ENCODE measurements at places on chromosomes 2 and 18. TPM values are rescaled to one million over a fixed set of nuclear protein-coding genes. Genes with fewer than 3 reads are reported as not detected.

GRCh38 chr2:210363261-210363660 lies 48.3 kb upstream of the MYL1 start:
- no peak overlapping the region for H3K27ac ChIP-seq
- no peaks in the 10 kb centered on the region for H3K4me1 ChIP-seq

GRCh38 chr2:33848486-33848885 lies 249.4 kb upstream of the FAM98A start:
- no peaks in the 10 kb centered on the region for H3K27me3 ChIP-seq
- H3K27ac ChIP-seq, result no peak overlapping the region
- no peaks in the 10 kb centered on the region for H3K4me1 ChIP-seq
- no peak overlapping the region for H3K4me3 ChIP-seq

GRCh38 chr2:69559442-69560146 lies 83.9 kb downstream of the AAK1 start:
- DNase-seq, result peak; percentile 79
- H3K27ac ChIP-seq, result no peak overlapping the region
- no peaks in the 10 kb centered on the region for H3K36me3 ChIP-seq

DNA sequence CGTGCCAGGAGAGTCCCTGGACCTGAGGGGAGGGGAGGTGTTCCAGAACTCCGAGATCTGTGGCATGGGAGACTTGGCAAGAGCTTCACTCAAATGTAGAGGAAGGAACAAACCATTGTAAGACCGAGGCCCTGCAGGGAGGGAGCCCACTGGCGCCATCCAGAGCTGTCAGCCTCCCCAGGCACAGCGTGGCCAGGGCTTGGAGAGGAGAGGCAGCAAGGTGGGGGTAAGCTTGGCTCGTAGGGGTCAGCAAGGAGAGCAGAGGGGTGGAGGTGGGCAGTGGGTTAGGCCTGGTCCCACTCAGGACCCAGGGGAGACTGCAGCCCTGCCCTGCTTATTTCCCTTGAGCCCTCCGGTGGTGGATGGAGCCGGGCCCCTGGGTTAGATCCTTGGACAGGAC lies 3.6 kb downstream of the TMEM177 start:
- peaks cover 7% of the 10 kb centered on the region for H3K36me3 ChIP-seq
- peaks cover 12% of the 10 kb centered on the region for H3K4me1 ChIP-seq
- no peaks in the 10 kb centered on the region for H3K27me3 ChIP-seq
- no peak overlapping the region for H3K4me3 ChIP-seq
- DNase-seq, result no peak
- no peak overlapping the region for H3K27ac ChIP-seq

DNA sequence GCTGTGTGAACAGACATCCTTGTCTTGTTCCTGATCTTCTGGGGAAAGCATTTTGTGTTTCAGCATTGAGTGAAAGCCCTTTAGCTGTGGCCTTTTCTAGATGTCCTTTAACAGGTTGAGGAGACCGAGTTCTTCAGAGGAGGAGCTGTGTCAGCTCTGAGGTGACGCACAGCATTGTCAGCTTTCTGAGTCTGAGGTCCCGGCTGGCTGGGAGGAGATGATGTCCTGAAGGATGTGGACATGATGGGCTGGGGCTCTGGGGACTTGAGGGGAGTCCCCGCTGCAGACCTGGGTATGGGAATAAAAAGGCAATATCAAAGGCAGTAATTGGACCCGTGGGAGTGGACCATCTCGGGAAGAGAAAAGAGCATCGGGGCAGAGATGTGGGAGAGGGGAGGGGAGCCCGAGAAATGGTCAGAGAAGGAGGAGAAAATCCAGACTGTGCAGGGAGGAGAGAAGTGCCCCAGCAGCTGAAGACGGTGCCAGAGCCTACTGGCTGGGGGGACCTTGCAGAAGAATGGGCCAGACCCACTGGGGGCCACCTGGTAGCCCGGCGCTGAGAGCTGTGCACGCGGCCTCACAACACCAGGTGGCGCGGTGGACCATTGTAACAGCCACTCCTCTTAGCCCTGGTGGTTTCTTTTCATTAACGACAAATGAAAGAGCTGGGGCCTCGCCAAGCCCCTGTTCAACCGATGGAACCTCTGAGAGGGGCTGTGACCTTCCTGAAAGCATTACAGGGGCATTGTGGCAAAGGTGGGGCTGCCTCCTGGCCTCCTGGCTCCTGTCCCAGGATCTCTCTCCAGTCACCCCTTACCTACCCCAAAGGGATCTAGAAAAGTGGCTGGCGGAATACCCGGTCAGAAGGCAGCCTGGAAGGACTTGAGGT lies 61.6 kb downstream of the ST3GAL5 start:
- H3K27ac ChIP-seq, result no peak overlapping the region
- DNase-seq, result peak; percentile 89
- no peak overlapping the region for H3K4me3 ChIP-seq
- H3K4me1 ChIP-seq, result peaks cover 7% of the 10 kb centered on the region

The RAB11FIP5 gene
- total RNA-seq, result not detected

The SPR gene
- total RNA-seq, result 1.6 TPM

- no peaks in the 10 kb centered on the region for H3K27me3 ChIP-seq
- no peak overlapping the region for H3K4me3 ChIP-seq
- H3K4me1 ChIP-seq, result no peaks in the 10 kb centered on the region
Measured at GRCh38 chr18:34159691-34160185, 65.0 kb downstream of the NOL4 start.

The PAX8 gene
- total RNA-seq, result 0.90 TPM

The OR6B3 gene
- total RNA-seq, result not detected

The HNMT gene
- total RNA-seq, result not detected

- H3K27ac ChIP-seq, result no peak overlapping the region
- no peaks in the 10 kb centered on the region for H3K27me3 ChIP-seq
- no peak for DNase-seq
- H3K4me1 ChIP-seq, result no peaks in the 10 kb centered on the region
- H3K4me3 ChIP-seq, result no peak overlapping the region
Measured at GRCh38 chr2:76946631-76947145, 575.5 kb downstream of the LRRTM4 start.

The SH3BP4 gene
- total RNA-seq, result not detected

The SPC25 gene
- total RNA-seq, result 5.4 TPM

- H3K27me3 ChIP-seq, result no peaks in the 10 kb centered on the region
- no peak overlapping the region for H3K4me3 ChIP-seq
- DNase-seq, result no peak
Measured at GRCh38 chr2:55163274-55163721, 68.8 kb downstream of the CLHC1 start.

The SLC19A3 gene
- total RNA-seq, result not detected

GRCh38 chr18:30675493-30675892 lies 367.0 kb downstream of the DSC3 start:
- H3K27me3 ChIP-seq, result no peaks in the 10 kb centered on the region
- H3K4me3 ChIP-seq, result no peak overlapping the region
- H3K4me1 ChIP-seq, result no peaks in the 10 kb centered on the region

The TMEFF2 gene
- total RNA-seq, result not detected

- H3K27ac ChIP-seq, result no peak overlapping the region
- no peak overlapping the region for H3K4me3 ChIP-seq
- no peaks in the 10 kb centered on the region for H3K36me3 ChIP-seq
- H3K27me3 ChIP-seq, result no peaks in the 10 kb centered on the region
- DNase-seq, result no peak
Measured at GRCh38 chr18:49849331-49850217, 36.2 kb upstream of the ACAA2 start.

The MROH2A gene
- total RNA-seq, result 2.6 TPM

The ADGRF3 gene
- not detected for total RNA-seq

DNA sequence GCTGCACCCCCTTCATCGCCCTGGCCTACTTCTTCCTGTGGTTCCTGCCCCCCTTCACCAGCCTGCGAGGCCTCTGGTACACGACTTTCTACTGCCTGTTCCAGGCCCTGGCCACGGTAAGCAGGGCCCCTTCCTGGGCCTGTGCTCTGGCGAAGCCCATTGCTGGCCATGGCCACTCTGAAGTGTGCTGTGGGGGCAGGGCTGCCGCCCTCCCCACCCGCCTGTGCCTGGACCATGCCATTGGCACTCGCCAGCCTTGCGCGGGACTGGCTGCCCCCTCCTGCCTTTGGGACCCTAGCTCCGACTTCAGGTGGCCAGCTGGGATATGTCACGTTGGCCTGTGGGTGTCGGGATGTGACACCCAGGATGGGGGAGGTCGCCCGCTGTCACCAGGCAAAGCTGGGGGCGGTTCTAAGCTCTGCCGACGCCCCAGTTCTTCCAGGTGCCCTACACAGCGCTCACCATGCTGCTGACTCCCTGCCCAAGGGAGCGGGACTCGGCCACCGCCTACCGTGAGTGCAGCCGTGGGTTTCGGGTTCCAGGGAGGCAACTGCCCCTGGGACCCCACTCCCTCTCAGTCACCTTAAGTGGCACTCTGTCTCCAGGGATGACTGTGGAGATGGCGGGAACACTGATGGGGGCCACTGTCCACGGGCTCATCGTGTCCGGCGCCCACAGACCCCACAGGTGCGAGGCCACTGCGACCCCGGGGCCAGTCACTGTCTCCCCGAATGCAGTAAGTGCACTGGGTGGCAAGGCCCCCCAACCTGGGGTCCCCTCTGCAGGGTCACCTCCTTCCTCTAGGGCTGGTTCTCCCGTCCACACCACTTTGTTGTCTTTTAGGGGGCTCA lies 7.2 kb downstream of the MFSD2B start:
- H3K27me3 ChIP-seq, result no peaks in the 10 kb centered on the region
- H3K4me1 ChIP-seq, result no peaks in the 10 kb centered on the region
- no peak overlapping the region for H3K27ac ChIP-seq
- DNase-seq, result no peak

- no peaks in the 10 kb centered on the region for H3K4me1 ChIP-seq
- no peaks in the 10 kb centered on the region for H3K36me3 ChIP-seq
- no peak overlapping the region for H3K27ac ChIP-seq
- H3K4me3 ChIP-seq, result no peak overlapping the region
- DNase-seq, result no peak
- no peaks in the 10 kb centered on the region for H3K27me3 ChIP-seq
Measured at GRCh38 chr2:72028351-72028995, 119.2 kb downstream of the CYP26B1 start.
